SJCRH30 (cell line): ENCODE measurements at places on chromosomes 12 and 14. TPM values are rescaled to one million over a fixed set of nuclear protein-coding genes. Genes with fewer than 3 reads are reported as not detected.

DNA sequence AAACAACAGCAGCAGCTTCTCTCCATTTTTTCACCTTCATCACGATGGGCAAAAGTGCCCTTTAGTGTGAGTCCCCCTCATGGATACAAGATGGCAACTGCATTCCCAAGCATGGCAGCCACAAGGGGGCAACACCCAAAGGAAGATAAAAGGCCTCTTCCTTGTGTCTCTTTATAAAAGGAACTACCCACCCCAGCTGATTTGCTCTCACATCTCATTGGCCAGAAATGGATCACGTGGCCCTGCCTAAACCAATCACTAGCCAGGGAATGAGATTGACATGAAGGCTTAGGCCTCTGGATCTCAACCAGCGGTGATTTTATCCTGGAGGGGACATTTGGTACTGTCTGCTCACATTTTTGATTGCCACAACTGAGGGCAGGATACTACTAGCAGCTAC lies 21.9 kb upstream of the IFT81 start:
- no peak overlapping the region for H3K4me3 ChIP-seq
- no peaks in the 10 kb centered on the region for H3K27me3 ChIP-seq
- H3K4me1 ChIP-seq: peaks cover 5% of the 10 kb centered on the region; the same call in 1 of the 2 replicates

The GUCY2C gene
- total RNA-seq: not detected in 2 replicates

GRCh38 chr12:116859079-116859478 lies 22.2 kb downstream of the HRK start:
- no peak for DNase-seq
- H3K36me3 ChIP-seq: no peaks in the 10 kb centered on the region
- peaks cover 8% of the 10 kb centered on the region; the same call in 1 of the 2 replicates for H3K4me1 ChIP-seq
- H3K27me3 ChIP-seq: no peaks in the 10 kb centered on the region

The TBX5 gene
- not detected in 2 replicates for total RNA-seq

- no peaks in the 10 kb centered on the region for H3K27me3 ChIP-seq
- DNase-seq: no peak
- H3K4me3 ChIP-seq: no peak overlapping the region
- no peak overlapping the region for H3K27ac ChIP-seq
Observed at GRCh38 chr12:76997011-76997780, 68.2 kb downstream of the E2F7 start.

DNA sequence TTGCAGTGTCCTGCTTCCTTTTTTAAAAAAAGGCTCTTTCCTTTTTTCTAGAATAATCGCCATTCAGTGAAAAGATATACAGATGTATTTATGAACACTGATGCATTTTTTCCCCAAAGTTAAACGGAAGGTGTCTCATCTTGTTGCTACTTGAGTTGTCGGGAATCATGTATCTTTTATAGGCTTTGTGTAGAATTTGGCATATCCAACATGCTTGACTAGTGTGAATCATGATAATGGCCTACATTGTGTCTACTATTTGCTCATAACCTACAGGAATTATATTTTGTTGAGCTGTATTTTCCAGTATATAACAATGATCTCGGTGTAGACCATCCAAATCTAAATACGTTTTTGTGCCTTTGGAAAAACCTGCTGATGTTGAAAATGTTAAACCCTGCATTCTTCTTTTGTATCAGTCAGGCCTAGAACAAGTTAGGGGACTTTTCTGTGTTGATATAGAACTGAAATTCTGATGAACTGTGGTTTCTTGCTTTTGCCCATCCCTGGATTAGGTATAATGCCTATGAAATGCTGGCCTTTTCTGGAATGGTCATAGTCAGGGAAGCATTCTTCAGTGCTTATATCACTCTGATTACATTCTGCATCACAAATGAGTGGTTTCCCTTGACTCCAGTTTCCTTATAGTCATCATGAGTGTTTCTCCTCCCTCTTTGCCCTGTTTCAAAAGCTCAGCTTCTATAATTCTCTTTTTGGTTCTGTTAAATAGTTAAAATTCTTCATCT lies 10.8 kb downstream of the BMAL2 start:
- H3K36me3 ChIP-seq: no peaks in the 10 kb centered on the region
- peaks cover 10% of the 10 kb centered on the region for H3K4me1 ChIP-seq
- DNase-seq: peak; percentile 9
- H3K27me3 ChIP-seq: no peaks in the 10 kb centered on the region

DNA sequence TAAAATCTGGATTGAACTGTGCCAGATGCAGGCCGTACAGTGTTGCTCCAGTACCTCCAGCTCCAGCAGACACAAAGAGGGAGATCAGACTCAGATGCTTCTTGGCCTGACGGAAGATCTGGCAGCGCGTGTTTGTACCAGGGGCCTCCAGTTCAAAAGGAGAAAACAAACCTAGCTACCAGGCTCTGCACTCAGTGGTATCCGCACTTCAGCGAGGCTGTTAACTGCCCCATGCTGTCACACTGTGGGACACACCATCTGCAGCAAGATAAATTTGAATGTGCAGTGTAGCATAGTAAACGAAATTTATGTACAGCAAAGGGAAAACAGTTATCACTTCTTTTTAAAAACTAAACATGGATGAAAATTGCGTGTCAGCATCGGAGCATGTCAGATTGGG lies 5.1 kb downstream of the DYNC1H1 start:
- H3K27me3 ChIP-seq: no peaks in the 10 kb centered on the region
- 0 out of 2 replicates have a peak, but pooled peaks cover 6% of the 10 kb centered on the region for H3K36me3 ChIP-seq
- DNase-seq: no peak
- H3K4me1 ChIP-seq: peaks cover 12% of the 10 kb centered on the region; the same call in 1 of the 2 replicates
- no peak overlapping the region for H3K27ac ChIP-seq

The MGST1 gene
- total RNA-seq: 37.7 and 42.2 TPM in 2 replicates

The LRRIQ1 gene
- total RNA-seq: 0.18 and 0.34 TPM in 2 replicates

GRCh38 chr12:124629789-124630480 lies 62.5 kb upstream of the NCOR2 start:
- no peak overlapping the region for H3K27ac ChIP-seq
- H3K27me3 ChIP-seq: no peaks in the 10 kb centered on the region
- no peak overlapping the region for H3K4me3 ChIP-seq
- H3K4me1 ChIP-seq: peaks cover 20% of the 10 kb centered on the region
- DNase-seq: no peak
- H3K36me3 ChIP-seq: no peaks in the 10 kb centered on the region

The CMKLR1 gene
- total RNA-seq: 0.04 TPM in 1 of 2 replicates, not detected in the other

DNA sequence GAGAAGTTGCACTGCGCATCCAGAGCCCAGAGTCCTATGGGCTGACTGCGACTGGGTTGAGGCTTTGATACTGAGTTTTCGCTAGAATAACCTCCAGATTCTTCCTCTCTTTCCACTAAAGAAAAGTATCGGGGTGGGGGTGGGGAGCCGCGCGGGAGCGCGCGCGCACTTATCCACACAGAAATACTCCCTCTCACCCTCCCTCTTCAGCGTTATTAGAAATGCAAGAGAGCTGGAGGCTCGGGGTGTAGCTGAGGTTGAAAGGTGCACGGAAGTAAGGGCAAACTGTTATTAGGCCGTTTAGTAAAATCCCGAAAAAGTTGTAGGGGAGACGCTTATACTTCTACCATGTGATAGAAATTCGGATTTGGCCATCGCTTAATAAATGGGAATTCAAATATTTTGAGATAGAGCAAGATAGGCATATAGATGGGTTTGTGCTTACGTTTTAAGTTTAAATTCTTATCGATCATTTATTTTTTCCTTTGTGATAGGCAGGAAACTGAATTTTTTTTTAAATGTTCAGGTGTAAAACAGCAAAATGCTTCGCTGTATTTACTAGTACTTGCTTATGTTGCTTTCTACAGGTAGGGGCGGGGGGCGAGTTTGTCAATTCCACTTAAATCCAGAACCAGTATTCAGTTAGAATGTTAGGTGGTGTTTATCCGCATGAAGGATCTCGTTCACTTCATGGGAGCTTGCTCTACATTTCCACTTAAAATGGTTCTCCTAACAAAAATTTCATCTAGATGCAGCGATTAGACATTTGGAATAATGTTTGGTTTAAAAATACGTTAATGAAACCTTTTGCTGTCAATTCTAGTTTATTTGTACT lies 1.1 kb downstream of the ARHGAP5 start:
- peak overlapping the region; percentile 98 for H3K4me3 ChIP-seq
- peaks cover 8% of the 10 kb centered on the region; the same call in 1 of the 2 replicates for H3K4me1 ChIP-seq
- peak overlapping the region; percentile 95 for H3K27ac ChIP-seq
- peak; percentile 20 for DNase-seq
- H3K27me3 ChIP-seq: no peaks in the 10 kb centered on the region

GRCh38 chr12:29102741-29103140 lies 46.3 kb upstream of the FAR2 start:
- peaks cover 7% of the 10 kb centered on the region; the same call in 1 of the 2 replicates for H3K4me1 ChIP-seq
- no peaks in the 10 kb centered on the region for H3K27me3 ChIP-seq
- DNase-seq: no peak
- H3K27ac ChIP-seq: no peak overlapping the region

GRCh38 chr12:5232826-5233500 lies 189.3 kb downstream of the KCNA5 start:
- H3K4me1 ChIP-seq: peaks cover 7% of the 10 kb centered on the region
- H3K27me3 ChIP-seq: no peaks in the 10 kb centered on the region
- DNase-seq: no peak
